Epithelial cell of proximal tubule (primary cell): ENCODE measurements at places on chromosomes 5 and 9. TPM values are rescaled to one million over a fixed set of nuclear protein-coding genes. Genes with fewer than 3 reads are reported as not detected.

The IFNB1 gene
- total RNA-seq = not detected in 2 replicates

The PFN3 gene
- not detected in 2 replicates for total RNA-seq

The PCDHGA7 gene
- 0.23 and 0.29 TPM in 2 replicates for total RNA-seq

The RRAGA gene
- 36.0 and 51.9 TPM in 2 replicates for total RNA-seq

The MARCHF11 gene
- total RNA-seq = not detected in 2 replicates
